AG08395 (cell line): ENCODE measurements at places on chromosomes 2 and 18.

- no peak for DNase-seq
These were observed 28.6 kb downstream of the PCBP1 start for GRCh38 chr2:70115646-70116442.

DNA sequence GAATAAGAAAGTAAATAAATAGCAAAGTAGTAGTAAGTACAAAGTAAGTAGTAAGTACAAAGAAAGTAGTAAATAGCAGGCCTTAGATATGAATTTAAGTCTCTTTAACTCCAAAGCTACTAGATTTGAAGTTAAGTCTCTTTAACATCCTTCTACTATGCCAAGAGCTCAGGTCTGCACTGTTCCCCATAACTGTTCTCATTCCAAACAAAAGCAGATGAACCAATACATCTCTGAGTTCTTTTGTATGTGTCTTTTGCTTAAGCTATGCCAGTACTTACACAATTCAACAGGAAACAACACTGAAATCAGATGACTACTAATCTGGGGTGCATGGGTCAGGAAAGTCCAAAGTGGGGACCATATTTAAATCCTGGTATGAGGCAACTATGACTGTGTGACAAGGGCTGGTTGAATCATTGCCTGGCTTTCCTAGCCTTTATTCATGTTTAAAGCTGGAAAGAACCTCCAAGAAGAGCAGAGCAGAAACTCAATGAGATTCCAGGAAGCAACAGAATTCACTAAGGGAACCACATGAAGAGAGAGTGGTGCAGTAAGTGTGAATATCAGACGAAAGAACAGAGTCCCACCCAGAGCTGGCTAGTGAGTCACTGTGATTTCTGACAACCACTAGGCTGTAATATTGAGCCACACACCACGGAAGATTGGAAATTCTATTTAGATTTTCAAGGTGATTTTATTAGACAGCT lies 51.0 kb upstream of the CYP26B1 start:
- peak; percentile 70 for DNase-seq

- DNase-seq = no peak
These were observed 270.7 kb upstream of the NRP2 start for GRCh38 chr2:205411558-205411957.

DNA sequence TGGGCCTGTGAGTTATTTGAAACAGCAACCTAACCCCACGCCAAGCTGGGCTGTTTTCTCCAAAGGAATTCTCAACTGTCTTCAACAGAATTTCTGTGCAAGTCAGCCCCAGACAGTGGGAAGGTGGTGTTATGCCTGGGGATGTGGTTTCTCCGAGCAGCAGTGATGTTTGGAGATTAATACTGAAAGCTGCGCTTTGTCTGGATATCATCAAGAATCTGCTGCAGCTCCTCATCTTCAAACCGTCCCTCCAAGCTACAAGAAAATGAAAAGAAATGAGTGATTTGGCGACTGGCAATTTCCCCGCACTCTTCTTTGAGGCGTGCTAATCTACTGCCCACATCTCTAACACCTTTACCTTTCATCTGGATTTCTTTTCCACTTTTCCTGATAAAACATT lies 10.0 kb downstream of the POLR2D start:
- DNase-seq = no peak

DNA sequence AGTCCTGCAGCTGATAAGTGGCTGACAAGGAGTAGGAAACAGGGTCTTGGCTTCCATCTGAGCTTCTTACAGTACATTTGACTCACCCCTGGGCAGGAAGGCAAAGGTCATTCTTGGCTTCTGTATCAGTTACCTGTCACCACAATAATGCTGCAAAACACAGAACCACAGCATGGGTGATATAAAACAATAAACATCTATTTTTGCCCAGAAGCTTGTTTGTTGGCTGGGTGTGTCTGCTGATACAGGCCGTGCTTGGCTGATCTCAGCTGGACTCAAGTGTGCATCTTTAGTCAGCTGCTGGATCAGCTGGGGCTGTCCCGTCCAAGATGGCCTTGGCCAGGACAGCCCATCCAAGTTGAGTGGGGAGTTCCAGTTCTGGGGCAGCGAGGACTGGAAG lies 34.7 kb downstream of the ONECUT2 start:
- DNase-seq = no peak

- DNase-seq = no peak
These were observed 7.2 kb downstream of the BMP10 start for GRCh38 chr2:68863996-68864395.

GRCh38 chr2:58484221-58484620 lies 243.1 kb upstream of the FANCL start:
- DNase-seq = peak; percentile 51

GRCh38 chr18:56995579-56996188 lies 151.2 kb upstream of the BOD1L2 start:
- DNase-seq = no peak

- DNase-seq = no peak
These were observed 60.0 kb upstream of the KLF7 start for GRCh38 chr2:207225773-207226172.

GRCh38 chr2:67516899-67517530 lies 119.9 kb downstream of the ETAA1 start:
- DNase-seq = no peak

DNA sequence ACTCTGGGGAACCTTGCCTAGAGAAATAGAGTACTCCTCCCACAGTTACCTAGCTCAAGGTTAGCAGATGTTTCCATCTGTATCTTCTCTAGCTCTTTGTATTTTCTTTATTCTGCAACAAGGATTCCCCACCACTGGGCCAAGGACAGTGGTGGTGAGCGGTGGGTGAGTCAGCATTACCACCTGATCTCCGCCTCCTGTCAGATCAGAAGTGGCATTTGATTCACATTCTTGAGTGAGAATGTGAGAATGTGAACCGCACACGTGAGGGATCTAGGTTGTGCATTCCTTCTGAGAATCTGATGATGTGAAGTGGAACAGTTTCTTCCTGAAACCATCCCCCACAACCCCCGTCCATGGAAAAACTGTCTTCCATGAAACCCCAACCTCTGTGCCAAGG lies 9.0 kb downstream of the EPB41L3 start:
- DNase-seq = no peak

- DNase-seq = peak; percentile 81
These were observed 23.0 kb upstream of the NTSR2 start for GRCh38 chr2:11692966-11693521.

DNA sequence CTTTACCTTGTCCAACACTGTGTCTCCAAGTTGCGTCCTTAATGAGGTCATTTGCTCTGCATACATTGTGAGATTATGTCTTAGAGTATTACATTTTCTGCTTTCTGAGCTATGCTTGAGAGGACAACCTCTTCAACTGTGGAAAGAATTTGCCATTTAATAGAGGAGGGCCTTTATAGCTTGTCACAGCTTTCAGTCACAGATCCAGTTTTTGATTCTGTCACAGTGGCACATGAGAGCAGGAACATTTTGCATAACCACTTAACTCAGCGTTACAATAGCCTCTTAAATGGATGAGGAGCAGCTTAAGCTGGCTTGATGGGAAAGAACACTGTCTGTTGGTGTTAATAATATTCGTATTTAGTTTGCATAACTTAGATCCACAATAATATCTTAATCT lies 63.0 kb downstream of the RHBDD1 start:
- no peak for DNase-seq

- DNase-seq = no peak
These were observed 745.8 kb upstream of the CHAC2 start for GRCh38 chr2:53021828-53022227.

DNA sequence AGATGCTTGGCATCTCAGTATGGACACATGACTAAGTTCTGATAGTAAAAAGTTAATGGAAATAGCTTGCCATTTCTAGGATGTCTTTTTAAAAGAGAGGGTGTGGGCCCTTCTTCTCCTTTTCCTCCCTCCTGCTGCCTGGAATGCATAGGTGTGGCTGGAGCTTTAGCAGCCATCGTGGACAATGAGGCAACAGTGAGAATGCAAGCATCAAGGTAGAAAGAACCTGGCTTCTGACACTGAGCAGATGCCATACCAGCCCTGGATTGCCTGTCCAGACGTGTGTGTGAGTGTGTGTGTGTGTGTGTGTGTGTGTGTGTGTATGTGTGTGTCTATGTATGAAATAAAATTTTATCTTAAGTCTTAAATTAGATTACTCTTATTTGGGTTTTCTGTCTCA lies 660.1 kb downstream of the XIRP2 start:
- DNase-seq = no peak

DNA sequence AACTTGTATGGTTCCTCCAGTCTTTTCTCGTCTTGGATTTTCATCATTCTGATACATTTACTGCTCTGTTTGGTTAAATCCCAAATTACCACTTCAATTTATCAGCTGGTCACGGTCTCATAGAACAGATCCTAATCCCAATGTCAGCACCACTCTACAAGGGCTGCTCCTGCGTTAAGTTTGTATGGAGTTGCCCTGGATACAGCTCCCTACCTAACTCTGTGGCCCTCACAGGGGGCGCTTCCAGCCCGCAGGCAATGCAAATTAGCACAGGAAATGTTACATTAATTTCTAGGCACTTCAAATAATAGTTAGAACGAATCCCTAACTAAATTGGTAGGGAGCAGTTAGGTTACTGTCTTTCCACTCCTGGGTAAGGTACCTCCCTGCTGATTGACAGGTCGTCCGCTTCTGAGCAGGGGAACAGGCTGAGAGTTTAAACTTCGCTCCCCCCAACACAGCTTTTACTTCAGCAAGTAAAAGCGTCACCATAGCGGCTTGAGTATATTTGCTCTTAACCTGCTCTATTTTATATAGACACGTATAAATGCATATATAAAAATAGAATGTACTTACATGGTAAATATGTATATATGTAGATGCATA lies 238.5 kb upstream of the FANCL start:
- DNase-seq = no peak

GRCh38 chr18:74834424-74835309 lies 237.0 kb downstream of the ZNF407 start:
- DNase-seq = no peak

DNA sequence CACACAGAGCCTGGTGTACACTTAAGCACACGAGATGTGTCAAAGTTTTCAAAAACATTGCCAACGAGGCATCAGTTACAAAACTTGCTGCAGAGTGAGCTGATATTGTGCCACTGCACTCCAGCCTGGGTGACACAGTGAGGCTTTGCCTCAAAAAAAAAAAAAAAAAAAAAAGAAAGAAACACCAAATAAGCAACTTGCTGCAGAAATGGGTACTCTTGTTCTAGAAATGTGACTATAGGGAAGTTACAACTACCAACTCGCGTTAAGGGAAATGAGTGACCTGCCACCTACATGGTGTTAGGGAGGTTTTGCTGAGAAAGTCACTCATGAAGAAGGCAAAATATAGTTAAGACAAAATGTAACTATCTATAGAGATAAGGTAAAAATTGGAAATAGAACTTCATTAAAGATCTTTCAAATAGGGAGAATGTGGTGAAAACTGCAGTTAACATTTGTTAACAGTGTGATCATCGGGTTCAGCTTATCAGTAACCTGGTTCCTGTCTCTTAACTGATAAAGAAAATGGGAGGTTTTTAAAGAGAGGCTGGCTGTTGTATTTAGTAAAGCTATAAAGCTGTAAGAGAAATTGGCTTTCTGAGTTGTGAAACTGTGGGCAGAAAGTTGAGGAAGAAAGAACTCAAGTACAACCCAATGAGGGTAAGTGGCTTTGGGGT lies at the start of gene IL1RL1:
Gene IL1RL1, plus strand, starts transcription at position 600 of the 677 bp plus-strand sequence. CDS start 26,702 bp downstream, outside the sequence.
- no peak for DNase-seq

DNA sequence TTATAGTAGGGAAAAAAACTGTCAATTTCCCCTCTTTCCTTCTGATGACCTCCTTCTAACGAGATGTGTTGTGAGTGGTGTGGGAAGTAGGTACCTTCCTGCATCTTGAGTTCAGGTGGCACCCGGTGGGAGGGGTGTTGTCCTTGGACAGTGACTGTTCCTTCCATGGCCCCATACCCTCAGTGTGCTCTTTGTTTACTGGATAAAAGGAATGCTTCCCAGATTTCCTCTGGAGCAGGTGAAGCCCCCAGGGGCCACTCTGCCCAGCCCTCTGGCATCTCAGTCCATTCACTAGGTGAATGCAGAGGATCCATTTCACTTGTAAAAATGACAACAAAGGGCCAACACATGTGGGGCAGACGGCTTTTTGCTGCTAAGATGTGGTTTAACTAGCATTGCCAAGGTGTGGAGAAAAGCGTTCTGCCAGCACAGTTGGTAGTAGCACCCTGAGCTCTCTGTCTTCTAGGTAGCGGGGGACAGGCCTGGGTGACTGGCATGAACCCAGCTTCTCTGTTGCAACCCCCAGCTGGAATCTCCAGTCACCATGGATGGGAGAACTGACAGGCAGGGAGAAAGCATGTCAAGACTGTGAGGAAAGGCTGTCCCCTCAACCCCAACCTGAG lies 6.9 kb downstream of the GDF7 start:
- DNase-seq = no peak

GRCh38 chr18:36420826-36421225 lies 123.3 kb downstream of the FHOD3 start:
- peak; percentile 49 for DNase-seq

- DNase-seq = no peak
These were observed 40.1 kb upstream of the EPHA4 start for GRCh38 chr2:221612161-221612560.

DNA sequence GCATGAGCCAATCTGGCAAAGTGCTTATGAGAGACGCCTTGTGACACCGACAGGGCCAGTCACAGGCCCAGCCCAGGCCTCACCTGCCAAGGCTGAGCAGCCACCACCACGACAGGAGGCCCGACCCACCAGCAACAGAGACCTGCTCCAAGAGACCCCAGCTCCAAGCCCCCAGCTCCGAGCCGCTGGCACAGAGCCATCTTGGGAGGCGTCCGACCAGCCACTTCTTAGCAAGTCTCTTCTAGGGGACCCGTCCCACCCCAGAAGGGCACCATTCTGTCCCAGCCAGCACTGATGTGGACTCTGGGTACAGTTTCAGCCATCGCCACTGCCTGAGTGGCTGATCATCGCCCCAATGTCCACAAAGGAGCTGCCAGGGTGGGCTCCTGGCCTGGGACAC lies 290.7 kb upstream of the SALL3 start:
- no peak for DNase-seq

GRCh38 chr2:166031054-166031453 lies 77.5 kb upstream of the TTC21B start:
- no peak for DNase-seq

DNA sequence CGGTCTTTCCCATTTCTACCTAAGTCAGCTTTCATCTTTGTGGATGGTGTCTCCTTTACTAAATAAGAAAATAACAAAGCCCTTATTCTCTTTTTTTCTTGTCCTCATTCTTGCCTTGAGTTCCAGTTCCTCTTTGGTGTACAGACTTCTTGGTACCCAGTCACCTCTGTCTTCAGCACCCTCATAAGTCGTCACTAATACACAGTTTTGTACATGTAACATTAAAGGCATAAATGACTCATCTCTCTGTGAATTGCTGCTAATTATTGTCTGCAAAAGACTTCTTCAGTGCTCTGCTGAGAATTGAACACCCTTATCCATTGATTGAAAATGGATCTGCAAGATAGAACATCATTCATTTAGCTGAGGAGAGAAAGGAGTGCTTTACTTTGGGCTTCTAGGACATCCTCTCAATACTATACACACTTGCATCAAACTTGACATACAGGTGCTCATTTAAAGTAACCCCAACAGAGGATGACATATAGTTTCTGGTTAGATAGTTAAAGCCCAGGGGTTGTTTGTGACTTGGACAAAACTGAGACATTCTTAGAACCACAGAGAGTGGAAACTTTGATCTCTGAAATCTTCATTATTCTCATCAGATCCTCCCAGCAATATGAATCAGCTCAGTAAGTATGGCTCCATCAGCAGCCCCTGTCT lies 97.0 kb downstream of the XRCC5 start:
- no peak for DNase-seq
